ENCODE measurements at places on chromosomes 2 and 18.

DNA sequence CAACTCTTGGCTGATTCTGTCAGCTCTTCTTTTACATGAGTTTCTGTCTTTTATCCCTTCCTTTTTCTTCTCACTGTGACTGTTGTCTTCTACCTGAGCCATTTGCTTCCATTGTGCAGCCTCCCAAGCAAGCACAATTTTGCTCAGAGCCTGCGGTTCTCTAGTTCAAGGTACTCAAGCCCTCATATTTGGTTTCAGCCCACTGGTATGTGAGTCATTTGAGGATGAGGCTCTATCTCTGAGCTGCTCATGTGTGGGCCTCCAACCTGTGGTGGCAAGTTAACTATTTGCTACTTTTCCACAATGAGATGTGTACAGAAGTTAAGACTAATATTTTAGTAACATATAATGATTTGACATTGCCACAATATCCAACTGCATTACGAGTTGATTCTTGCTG lies 183.0 kb downstream of the PHLPP1 start:
- no peak for DNase-seq

GRCh38 chr2:31324016-31324633 lies 90.2 kb downstream of the EHD3 start:
- no peak for DNase-seq

GRCh38 chr2:32591669-32592463 lies 36.0 kb upstream of the TTC27 start:
- no peak for DNase-seq

- no peak for DNase-seq
Observed at GRCh38 chr2:64602436-64602835, 51.3 kb downstream of the SERTAD2 start.

- DNase-seq: no peak
Observed at GRCh38 chr18:57038395-57038794, 108.5 kb upstream of the BOD1L2 start.

- DNase-seq: peak; percentile 63
Observed at GRCh38 chr18:3713166-3713565, 263.2 kb downstream of the TGIF1 start.

DNA sequence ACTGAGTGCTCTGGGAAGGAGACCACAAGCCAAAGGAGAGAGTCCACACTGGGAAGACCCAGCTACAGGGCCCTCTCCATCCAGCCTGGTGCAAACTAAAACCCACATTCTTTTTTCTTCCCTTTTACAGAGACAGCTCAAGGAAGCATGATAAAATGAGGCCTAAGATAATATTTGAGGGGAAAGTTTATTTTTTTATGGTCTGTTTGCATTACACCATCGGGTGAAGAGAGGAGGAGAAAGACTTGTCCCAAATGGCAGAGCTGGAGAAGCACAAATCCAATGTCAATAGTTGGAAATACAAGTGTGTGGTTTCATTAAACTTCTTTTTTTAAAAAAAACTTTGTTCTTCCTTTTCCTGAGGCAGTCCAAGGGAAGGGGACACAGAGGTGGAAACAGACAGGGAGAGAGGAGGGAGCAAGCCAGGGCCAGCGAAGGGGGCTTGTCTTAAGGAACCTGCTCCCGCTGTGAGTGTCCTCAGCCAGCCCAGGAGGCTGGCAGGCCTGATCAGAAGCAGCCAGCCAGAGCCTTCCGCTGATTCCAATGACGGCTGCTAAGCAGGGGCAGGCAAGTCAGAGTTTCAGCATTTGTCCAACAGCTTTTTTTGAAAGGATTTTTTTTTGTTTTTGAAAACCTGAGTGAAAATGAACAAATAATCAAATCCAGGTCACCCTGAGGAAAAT lies 203.8 kb upstream of the SIX2 start:
- DNase-seq: no peak

DNA sequence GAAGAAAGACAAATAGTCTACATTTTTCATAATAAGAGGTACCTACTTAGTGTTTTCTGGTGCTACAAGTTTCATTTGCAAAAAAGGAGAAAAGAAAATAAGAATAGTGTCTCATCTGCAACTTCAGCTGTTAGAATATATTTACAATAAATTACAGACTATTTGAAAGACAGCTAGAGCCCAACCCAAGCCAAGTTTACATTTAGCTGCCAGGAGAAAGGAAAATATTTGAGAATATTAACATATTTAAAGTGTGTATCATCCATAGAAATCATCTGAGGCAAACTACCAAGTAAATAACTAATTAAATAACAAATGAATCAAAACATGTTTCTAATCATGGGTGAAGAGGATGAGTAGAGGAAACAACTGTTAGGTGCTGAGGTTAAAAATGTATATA lies 209.2 kb upstream of the ZSWIM2 start:
- DNase-seq: no peak

DNA sequence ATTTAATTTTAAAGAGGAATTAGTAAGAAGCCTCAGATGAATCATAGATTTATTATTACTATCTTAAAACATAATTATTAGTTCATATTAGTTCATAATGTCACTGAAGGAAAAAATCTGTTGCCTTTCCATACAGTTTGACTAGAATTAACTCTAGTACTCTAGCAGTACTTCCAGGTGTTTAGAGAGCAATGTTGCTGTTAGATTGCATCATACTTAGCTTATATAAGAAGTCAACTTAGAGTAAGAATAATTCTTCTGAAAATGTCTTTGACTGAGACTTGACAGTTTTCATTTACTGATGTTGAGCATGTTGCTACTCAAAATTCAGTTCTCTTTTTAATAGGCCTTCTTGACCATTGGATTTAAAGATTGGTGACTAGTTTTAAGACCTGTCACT lies 4.7 kb downstream of the RAB3GAP1 start:
- no peak for DNase-seq

DNA sequence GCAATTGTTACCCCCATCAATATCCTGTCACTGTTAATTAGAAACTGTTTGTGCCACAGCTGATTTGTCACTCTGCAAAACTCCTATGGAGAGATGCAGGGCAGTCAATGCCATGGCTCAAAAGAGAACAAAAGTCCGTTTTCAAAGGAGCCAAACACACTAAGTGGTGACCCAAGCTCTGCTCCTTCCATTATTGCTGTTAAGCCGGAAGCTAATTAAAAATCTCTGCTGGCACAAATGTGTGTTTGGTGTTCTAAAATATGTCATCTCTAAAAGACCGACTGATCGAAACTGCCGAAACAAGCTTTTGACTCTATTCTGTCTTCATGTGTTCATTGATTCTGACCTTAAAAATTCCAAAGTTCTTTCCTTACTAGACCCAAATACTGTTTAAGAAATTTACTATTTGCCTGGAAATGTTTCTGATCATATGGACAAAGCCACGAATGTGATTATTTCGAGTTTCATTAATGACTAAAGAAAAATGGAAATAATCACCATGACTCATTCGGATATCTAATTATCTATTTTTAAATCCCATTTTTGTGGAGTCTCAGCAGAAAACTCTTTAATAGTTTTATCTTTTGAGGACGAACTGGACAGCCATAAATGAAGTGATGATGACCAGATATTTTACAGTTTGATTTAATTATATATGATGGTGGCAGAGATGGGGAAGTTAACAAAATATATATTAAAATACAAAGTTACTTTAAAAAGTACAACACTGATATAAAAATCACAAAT lies 287.6 kb downstream of the SOCS6 start:
- DNase-seq: no peak

DNA sequence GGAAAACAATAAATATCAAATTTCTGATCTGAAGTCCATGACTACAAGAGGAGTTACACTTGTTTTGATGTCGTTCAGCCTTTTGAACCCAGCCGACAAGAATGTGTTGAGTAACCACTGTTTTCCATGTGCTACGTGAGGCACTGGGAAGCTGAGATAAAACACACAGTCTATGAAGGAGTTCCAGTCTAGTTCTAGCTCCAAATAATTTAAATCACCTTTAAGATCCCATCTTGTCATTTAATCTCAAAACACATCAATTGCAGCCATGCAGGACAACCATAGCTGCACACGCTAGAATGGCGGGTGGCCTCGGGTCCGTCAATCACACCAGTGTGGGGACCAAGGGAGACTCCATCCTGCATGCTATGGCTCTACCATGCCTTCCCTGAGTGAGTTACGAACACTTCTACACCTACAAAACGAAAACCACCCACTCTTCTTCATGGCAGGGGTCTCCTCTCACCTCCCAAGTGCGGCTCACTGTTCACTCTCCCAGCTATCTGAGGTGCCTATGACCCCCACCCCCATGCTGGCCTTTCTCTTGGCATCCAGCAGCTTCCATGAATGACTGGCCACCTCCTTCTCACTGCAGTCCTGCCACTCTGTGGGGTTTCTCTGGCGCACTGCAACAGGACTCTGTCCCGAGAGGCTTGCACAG lies 3.8 kb downstream of the FHL2 start:
- no peak for DNase-seq

GRCh38 chr2:239789711-239790110 lies 235.4 kb downstream of the NDUFA10 start:
- no peak for DNase-seq

DNA sequence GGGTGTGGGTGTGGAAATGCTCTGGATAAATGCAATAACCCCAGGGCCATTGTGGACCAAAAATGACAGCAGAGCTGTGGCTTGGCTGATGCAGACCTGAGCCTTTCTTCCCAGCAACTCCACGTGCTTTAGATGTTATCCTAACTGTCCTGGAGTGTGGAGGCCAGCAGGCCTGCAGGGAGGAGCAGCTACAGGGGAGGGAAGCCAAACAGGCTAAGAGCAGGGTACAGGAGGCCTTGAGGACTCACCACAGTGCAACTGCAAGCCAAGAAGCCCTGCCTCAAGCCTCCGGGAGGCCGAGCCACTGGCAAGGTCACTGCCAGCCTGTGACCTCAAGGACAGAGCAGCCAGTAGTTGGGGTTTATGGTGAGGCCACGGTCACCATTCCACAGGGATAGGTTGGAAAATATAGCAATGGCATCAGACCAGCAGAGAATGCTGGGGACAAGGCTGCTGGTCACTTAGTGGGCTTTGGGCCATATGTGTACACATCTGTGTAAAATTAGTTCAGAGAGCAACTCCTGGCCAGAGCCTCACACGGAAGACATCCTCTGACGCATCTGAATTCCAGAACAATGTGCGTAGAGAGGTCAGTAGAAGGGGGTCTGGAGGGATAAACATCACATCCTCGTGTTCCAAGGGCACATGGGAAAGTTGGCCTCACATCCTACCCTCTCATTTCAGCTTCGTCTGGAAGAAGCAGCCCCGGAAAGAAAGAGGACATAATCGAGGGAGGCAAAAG lies 76.2 kb upstream of the UPP2 start:
- DNase-seq: peak; percentile 16

DNA sequence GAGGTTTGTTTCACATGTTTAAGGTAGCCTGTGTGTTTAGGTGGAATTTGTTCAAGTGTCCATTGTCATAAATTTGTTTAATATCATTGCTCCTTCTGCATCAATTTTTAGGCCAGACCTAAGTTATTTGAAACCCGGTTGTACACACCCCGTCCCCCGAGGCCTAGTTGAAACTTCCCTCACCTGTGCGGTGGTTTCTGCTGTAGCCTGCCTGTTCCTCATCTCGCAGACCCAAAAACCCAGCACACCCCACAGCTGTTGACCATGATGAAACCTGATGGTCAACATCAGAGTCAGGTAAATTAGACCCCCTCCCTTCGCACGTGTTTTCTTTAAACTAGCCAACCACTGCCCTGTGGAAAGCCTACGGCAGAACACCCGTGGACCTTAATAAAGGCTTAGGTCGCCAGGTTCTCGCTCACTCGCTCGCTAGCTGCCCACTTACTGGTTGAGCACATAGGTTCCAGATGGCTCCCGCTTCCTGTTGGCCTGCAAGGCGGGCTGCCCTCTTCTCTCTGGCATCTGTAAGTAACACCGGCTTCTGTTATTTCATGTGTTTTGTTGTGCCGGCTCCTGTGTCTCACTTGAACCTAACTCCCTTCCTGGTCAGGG lies 64.4 kb downstream of the EML6 start:
- DNase-seq: no peak

DNA sequence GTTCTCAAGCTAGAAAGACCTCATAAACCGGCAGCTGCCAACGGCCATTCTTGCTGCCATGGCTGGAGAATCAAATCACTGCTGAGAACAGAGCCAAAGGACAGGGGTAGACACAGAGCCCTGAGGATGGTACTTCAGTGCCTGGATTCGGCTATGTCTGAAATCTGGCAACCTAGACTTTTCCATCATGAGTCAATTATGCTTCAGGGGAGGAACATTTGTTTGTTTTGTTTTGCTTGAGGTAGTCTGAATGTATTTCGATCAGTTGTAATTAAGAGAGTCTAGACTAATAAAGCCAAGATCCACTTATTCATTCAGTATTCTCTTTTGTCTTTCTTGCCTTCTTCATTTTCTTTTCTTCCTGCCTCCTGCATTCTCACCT lies 122.8 kb upstream of the SH3BP4 start:
- DNase-seq: no peak

DNA sequence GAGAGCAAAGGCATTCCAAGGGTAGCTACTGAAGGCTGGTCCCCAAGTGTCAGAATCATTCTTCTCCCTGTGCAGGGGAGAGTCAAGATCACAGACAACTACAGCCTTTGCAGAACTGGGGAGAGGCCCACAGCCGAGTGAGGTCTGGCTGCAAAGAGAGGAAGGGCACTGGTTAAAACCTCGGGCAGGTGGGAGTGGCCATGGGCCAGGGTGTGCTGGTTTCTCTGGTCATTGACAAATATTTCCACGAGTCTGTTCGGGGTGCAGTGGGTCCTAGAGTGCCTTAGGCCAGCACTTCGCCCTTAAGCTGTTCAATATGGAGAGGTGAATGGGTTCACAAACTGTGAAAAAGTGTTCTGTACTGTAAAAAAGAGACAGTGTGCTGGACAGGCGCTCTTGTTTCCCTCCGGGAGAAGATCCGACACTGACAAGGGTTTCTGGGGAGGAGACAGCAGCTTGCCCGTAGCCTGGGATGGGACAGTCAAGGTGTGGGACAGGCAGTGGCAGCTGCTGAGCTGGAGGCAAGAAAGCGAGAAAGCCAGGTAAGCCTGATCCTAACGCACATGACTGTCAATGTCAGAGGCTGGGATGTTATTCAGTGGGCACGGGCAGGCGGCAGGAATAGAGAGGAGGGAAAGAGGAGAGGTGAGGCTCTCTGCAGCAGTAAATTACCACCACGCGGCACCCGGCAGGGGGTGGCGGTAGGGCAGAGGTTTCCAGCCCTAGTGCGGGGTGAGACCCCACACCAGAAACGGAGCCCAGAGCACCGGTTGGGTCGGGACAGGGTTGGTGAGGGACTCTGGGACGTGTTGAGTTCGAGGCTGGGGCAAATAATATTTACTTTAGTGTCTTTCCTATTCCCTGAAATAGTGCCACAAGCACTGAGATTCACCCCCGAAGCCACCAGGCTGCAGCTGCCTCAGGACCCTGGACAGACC lies 2.0 kb downstream of the NPPC start:
- no peak for DNase-seq
